ENCODE measurements at places on chromosomes 11 and 22.

DNA sequence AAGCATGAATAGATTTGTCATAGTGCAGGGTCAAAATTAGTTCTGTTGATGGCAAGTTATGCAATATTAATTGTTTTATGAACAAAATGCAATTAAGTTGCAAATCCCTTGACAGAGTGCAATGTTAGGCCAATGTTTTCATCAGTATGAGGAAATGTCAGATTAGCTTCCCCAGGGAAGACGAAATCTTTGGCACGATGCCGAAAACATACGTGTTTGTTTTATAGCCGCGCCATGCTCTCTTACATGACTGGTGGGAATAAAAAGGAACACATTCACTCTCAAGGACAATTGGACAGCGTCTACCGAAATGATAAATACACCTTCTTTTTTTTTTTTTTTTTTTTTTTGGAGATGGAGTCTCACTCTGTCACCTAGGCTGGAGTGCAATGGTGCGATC is 27.0 kb downstream of the MFNG start:
- peak; percentile 57 for DNase-seq

DNA sequence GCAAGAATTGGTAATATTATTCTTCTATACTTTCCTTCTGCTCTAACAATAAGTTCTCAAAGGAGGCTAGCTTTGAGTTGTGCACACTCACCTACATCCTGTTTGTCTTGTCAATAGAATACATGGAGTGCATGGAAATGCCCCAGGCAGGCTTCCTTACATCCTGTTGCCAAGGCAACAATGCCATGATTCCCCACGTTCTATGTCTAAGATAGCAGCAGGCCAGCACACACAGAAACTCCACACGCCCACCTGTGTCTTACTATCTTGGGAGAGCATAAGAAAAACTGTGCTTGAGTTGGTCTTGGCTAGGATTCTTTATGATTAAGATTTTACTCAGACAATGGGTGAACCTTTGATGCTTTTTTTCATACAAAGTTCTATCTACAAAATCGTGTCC is 379.2 kb downstream of the AASDHPPT start:
- no peak for DNase-seq

DNA sequence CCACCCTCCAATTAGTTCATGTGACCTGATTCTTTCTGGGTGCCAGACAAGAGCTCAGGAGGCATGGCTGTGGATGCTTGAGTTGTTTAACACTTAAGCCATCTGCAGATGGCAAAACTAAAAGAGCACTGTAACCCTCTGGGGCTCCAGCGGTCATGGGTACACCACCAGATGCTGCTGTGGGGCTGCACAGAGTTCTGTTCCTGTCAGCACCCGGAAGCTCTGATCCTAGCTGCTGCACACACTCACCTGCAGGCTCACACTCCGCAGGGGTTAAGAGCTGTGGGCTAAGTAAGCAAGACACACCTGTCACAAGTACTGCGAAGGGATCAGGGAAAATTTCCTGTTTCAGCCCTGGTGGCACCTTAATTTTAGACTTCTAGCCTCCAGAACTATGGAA is 307.8 kb downstream of the C11orf87 start:
- DNase-seq, result no peak

GRCh38 chr11:73106347-73106746 is 35.8 kb downstream of the FCHSD2 start:
- DNase-seq, result no peak

DNA sequence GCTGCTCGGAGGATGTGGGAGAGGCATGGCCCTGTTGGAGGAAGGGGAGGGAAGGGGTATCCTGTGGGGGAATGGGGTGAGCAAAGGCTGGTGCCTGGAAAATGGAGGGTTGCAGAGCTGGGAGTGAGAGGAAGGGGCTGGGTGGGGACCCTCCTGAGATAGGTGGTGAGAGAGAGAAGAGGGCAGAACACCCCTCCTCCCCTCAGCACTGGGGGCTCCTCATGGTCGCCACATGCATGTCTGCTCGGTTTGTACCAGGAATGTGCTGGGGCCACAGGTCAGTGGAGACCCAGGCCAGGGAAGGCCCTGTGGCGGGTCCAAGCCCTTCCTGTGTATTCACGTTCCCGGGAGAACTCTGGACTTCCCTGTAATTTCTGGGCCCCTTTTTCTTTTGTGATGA is 27.8 kb upstream of the ACR start:
- DNase-seq, result no peak

- no peak for DNase-seq
These were observed 124.1 kb upstream of the MTNR1B start for GRCh38 chr11:92845390-92845789.

DNA sequence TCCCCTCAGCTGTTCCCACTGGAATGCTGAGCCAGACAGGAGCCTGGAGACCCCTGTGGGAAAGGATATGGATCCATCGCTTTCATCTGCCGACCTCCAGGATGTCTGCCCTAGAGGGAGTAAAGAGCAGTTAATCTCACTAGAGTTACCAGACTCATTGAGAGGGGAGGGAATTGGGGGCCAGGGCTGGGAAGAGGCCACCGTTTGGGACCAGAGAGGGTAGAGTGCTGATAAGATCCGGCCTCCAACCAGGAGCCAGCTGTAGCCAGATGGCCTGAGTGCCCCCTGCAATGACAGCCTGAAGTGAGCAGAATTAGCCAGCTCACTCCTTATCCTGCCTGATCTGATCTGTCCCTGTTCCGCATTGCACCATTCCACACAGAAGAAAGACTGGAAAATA is 3.7 kb upstream of the APLNR start:
- DNase-seq, result no peak

DNA sequence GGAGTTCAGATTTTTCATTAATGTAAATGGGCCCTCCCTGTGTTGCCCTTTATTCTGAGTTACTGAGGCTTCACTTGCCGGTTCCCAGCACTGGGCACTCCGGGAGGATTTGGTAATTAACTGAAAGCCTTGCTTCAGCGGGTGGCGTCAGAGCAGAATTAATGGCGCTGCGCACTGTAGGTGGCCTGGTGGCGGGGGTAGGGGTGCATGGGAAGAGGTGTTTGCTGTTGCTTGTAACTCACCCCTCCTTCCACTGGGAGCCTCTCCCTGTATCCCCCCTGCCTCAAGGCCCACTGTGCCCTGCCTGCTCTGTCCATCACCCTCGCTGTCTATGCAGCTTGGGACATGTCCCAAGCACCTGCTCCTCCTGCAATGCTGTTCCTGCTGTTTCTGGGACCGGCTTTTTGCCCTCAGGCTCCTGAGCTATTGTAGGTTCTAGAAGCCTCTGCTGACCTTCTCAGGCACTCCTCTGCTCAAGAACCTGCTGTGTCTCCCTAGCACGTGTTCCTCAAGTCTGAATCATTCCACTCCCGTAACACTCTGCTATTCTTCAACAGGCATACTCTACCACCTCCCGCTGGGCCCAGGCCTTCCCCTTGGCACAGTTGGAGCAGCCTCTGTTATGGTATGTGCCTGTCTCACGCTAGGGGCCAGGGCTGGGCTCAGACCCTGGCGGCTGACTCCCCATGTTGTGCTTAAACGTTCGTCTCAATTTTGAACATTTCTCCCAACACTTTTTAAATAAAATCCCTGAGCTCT is 24.4 kb downstream of the ARHGAP8 start:
- DNase-seq, result no peak

DNA sequence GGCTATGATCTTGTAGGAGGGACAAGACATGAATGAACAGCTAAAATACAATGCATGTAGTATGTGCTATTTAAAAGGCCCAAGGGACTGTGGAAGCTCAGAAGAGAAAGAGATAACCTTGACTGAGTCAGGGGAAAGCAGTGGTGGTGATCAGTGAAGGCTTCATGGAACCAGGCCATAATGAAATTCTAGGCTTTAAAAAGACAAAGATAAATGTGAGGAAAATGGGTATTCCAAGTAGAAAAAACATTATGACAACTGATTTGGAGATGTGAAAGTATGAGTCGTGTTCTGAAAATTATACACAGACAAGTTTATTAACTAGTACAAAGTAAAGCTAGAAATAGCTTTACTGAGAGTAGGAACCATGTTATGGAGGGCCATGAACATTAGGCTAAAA is 189.8 kb downstream of the SOX6 start:
- no peak for DNase-seq

DNA sequence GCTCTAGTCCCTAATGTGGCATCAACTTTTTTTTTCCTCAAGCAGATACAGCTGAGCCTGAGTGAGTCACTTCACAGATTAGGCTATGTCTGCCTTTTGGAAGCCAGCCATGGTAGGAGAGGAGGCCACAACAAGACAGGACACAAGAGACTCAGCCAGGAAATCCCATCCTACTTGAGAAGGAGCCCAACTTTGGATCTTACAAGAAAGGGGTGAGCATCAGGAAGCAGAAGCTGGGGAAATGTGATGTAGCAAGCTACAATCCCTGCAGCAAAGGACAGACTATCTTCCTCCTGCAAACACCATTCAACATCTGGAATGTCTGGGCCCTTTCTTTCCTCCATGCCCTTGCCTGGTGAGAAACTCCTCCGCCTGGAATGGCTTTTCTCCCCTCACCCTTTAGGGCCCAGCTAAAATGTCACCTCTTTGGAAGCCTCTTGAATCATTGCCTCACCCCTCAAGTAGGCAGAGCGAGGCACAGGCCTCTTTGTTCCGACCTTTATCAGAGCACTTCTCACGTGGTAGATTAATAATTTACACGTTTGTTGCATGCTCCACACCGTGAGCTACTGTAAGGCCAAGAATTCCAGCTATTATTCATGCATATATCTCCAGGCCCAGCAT is 156.4 kb upstream of the PITPNB start:
- no peak for DNase-seq

DNA sequence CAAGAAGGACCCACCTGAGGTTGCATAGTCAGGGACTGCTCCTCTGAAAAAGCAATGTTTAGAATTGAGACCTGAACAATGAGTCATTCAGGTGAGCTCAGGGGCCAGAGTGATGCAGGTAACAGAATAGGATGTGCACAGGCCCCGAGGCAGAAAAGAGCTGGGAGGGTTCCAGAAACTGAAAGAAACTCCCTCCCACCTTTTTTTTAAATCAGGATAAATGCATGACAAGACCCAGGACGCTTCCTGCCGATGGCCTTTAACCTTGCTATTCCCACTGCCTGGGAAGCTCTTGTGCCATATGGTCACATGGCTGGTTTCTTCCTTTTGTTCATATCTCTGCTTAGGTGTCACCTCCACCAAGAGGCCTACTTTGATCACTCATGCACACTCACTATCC is 214.2 kb upstream of the ZBED5 start:
- DNase-seq, result no peak

- DNase-seq, result peak; percentile 54
These were observed 34.5 kb upstream of the ANO3 start for GRCh38 chr11:26297189-26297975.
